ENCODE measurements at places on chromosomes 3 and 15.

GRCh38 chr3:31357451-31357850 lies 175.3 kb upstream of the STT3B start:
- DNase-seq, result no peak

- no peak for DNase-seq
Observed at GRCh38 chr15:96209285-96209735, 121.2 kb upstream of the NR2F2 start.

GRCh38 chr3:10845001-10845761 lies 29.2 kb downstream of the SLC6A11 start:
- DNase-seq, result no peak

- peak; percentile 16 for DNase-seq
Observed at GRCh38 chr3:179969525-179969924, 67.2 kb downstream of the PEX5L start.

- peak; percentile 82 for DNase-seq
Observed at GRCh38 chr3:179196098-179196497, 47.9 kb downstream of the PIK3CA start.

- DNase-seq, result peak; percentile 74
Observed at GRCh38 chr3:37243820-37244748, 69.7 kb upstream of the LRRFIP2 start.

DNA sequence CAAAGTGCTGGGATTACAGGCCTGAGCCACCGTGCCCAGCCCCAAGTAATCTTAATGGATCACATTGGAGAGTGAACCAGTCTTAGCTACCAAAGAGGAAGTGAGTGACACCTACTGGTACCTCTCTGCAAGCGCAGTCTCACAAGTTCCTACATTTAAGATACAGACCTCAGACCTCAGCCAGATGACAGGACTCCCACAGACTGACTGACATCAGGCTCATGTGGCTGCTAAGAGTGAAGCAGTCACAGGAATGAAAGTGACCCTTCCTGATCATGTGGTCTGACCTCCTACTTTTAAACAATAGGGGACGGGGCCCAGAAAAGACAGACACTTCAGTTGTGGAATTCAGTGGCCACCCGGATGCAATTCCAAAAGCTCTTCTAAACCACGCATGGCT lies 36.3 kb upstream of the GNB5 start:
- peak; percentile 70 for DNase-seq

- DNase-seq, result no peak
Observed at GRCh38 chr3:129526121-129526900, 2.1 kb upstream of the RHO start.

GRCh38 chr3:13569641-13570390 lies 20.9 kb downstream of the FBLN2 start:
- no peak for DNase-seq

GRCh38 chr3:47283193-47283537 lies 421 bp downstream of the KLHL18 start:
- DNase-seq, result no peak

DNA sequence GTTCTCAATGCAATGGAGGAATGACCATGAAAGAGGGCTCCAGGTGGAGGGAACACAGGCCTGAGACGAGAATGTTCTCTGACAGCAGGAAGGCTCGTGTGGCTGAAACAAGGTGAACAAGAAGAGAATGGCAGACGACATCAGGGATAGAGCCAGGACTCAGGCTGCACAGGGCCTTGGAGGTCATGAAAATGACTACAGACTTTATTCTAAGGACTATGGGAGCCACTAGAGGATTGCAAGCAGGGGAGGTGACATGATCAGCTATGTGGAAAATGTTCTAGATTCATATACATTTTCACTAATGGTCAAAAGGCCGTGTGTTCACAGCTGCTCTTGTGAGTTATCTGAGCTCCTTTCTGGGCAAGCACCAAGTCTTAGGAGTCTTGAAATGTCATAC lies 78.2 kb downstream of the TAFA4 start:
- no peak for DNase-seq

DNA sequence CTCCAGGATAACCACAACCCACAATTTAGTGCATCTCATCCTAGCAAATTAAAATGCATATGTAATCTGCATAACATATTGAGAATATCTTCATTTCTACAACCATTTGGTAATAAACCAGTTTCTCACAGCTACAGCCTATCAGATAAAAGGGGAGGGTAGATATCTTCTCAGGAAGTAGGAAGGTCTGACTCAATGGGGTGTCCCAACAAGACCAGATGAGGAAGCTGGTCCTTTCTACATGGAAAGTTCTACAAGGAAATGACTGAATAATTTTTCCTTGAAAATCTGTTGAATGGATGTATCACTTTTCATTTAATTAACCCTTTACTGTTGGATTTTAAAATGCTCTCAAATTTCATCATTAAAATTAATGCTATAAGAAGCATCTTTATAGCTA lies 17.4 kb upstream of the TMPRSS7 start:
- no peak for DNase-seq

DNA sequence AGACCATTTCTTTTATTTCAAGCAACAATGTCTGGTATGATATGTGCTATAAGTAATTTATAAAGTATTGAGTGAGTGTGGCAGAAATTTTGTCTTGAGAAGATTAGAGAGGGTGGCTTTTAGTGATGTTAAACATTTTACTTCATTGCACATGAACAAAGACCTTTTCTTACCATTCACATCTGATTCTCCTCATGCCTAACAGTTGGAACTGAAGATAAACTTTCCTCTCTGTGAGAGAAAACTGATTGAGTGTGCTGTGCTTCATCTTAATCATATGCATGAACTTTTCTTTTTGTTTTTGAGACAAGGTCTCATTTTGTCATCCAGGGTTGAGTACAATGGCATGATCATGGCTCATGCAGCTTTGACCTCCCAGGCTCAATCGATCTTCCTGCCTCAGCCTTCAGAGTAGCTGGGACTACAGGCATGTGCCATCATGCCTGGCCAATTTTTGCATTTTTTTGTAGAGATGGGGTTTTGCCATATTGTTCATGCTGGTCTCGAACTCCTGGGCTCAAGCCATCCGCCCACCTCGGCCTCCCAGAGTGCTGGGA lies 377.7 kb upstream of the GOLIM4 start:
- DNase-seq, result no peak

DNA sequence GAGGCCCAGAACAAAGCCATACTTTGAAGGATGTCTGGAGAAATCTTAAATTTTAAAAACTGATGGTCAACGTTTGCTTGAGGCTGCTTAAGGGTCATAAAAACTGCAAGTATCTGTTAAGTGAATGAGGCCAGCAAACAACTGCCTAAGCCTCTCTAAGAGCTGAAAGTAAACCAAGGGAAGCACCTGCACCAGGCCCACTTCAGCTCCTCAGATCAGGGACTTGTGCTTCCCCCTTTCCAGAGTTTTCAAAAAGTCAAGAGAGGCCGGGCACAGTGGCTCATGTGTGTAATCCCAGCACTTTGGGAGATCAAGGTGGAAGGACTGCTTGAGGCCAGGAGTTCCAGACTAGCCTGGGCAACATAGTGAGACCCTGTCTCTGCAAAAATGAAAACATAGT lies 9.1 kb downstream of the FBXL22 start:
- DNase-seq, result no peak

- DNase-seq, result peak; percentile 86
Observed at GRCh38 chr3:23629181-23629894, 176.4 kb upstream of the UBE2E1 start.

DNA sequence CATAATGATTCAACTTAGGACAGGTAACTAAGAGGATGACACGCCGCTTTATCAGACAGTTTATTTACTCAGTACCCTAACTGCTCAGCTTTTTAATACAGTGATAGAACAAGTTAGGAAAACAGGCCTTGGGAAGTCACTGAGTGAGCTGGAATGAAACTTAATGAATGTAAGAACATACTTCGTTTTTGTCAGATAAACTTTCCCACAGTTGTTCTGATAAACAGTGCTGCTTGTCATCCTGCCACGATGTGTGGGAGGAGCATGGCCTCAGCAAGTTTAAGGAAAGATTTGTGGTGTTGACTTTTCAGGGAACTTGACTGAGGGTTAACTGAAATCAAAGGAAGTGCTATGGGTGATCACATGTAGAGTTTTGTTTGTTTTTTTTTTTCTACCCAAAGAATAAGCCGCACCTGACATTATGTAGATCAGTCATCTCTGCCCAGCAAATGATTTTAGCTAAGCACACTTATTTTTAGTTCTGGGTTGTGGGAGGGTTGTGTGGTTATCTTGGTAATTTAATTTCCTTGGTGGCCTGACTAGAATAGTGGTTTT lies 5.6 kb upstream of the P2RY14 start:
- DNase-seq, result peak; percentile 86

DNA sequence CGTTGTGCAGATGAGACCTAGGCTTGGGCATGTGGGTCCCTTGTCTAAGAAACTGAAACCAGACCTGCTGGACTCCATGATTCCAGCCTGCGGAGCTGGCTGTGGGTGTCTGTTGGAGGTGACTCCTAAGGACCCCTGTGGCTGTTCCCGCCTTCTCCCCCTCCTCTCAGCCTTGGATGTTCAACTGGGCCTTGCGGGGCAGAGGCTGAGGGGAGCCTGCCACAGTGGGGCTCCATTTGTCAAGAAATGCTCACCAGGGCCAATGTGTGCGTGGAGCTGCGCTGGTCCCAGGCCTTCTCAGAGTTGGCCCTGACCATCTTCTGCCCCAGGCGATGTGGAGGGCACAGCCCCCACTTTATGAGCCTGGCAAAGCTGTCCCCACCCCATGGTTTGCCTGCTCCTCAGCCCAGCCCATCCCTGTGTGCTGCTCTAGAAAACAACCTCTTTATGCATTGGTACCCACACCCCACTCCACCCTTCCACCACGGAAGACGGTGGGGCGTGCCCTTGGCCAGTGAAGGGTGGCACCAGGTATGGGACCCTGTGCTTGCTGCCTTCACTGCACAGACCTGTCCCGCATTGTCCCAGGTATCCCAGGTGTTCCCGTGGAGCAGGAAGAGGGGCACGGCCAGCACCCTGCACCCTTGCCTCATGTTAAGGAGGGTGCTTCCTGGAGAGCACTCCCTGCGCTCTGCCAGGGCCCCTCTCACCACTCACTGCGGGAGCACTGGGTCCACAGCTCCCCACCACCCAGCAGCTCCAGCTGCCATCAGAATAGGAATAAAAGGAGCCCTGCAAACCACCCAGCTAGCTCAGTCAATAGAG lies 7.9 kb downstream of the MESP2 start:
- no peak for DNase-seq

DNA sequence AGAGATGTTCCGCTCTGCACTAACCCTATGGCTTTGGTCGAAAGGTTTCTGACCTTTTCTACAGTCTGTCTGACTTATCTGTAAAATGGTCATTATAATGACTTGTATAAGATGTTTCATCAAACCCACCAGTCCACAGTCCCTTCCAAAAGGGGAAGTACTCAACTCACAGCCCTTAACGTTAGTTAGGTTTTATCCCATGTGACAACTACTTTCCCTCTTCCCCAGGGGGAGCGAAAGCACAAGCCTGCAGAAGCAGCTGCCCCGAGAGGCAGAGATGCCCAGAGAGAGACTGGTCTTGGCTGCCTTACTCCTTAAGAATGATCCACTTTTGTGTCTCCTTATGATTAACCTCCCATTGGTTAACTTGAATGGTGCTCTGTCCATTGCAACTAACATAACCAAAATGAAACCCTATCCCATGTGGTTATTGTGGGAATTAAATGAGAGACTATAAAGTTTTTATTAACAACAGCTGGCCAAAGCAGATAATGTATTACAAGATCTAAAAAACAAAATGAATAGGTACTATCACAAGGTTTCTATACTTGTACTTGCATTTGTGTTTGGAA lies 6.4 kb downstream of the ASTE1 start:
- DNase-seq, result no peak

GRCh38 chr15:64180235-64180824 lies 17.5 kb upstream of the PPIB start:
- no peak for DNase-seq

DNA sequence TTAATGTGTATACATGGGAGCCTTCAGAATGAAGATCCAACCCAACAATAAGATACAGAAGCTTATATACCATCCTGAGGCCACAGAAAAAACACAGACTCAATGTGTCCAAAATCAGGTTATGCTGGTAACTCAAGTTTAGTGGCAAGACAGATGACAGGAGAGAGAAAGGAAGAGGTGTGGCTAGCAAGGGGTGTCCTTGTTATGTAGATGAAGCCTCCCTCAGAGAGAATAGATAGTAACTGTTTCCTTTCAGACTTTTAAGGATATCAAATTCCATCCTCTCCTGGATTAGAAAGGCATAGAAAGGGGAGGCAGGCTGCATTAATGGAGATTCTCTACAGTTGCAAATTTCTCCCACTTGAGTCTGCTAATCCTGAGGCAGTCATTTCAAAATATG lies 447.4 kb downstream of the GABRB3 start:
- no peak for DNase-seq
